T-helper 17 cell (primary cell): ENCODE measurements at places on chromosomes 13 and 19. TPM values are rescaled to one million over a fixed set of nuclear protein-coding genes. Genes with fewer than 3 reads are reported as not detected.
A peak's percentile ranks its signal among the peaks of the same experiment; 100 is the strongest.

DNA sequence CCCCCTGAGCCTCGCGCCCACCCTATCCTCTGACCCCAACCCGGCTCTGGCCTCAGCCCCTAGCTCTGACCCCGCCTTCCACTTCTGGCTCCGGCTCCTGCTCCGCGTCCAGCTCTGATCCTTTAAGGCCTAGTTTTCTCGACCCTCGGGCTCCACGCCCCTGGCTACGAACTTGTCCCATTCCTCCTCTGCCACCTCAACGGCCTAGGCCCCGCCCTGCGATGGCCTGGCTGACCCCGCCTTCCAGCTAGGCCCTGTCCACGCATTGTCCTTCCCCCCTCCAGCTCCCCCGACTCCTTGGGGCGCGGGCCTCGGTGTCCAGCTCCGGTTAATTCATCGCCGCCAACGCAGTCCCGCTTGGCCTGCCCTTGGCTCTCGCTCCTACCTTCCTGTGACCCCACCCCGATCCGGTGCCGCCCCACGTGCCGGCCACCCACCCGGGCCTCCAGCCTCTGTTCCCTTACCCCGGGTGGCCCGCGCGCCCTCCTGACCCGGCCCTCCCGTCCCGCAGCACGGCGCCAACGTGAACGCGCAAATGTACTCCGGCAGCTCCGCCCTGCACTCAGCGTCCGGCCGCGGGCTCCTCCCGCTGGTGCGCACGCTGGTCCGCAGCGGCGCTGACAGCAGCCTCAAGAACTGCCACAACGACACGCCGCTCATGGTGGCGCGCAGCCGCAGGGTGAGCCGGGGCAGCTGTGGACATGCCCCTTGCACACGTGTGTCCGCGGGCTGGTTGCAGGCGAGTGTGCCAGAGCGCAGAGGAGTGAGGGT lies 9.4 kb downstream of the BCL3 start:
- no peaks in the 10 kb centered on the region for H3K27me3 ChIP-seq
- DNase-seq, result no peak
- H3K4me1 ChIP-seq, result peaks cover 32% of the 10 kb centered on the region
- peaks cover 5% of the 10 kb centered on the region for H3K36me3 ChIP-seq
- H3K4me3 ChIP-seq, result peak overlapping the region; percentile 9

The PRR19 gene
- 0.50 TPM for total RNA-seq

GRCh38 chr19:33210266-33210940 lies 15.2 kb downstream of the SLC7A10 start:
- DNase-seq, result no peak
- no peaks in the 10 kb centered on the region for H3K4me1 ChIP-seq
- H3K36me3 ChIP-seq, result no peaks in the 10 kb centered on the region
- H3K27me3 ChIP-seq, result peaks cover 10% of the 10 kb centered on the region

- no peak for DNase-seq
- H3K4me1 ChIP-seq, result no peaks in the 10 kb centered on the region
- H3K27me3 ChIP-seq, result peaks cover 4% of the 10 kb centered on the region
- no peak overlapping the region for H3K27ac ChIP-seq
- H3K36me3 ChIP-seq, result no peaks in the 10 kb centered on the region
Observed at GRCh38 chr13:110531671-110532083, 29.8 kb downstream of the RAB20 start.

The COMP gene
- not detected for total RNA-seq

DNA sequence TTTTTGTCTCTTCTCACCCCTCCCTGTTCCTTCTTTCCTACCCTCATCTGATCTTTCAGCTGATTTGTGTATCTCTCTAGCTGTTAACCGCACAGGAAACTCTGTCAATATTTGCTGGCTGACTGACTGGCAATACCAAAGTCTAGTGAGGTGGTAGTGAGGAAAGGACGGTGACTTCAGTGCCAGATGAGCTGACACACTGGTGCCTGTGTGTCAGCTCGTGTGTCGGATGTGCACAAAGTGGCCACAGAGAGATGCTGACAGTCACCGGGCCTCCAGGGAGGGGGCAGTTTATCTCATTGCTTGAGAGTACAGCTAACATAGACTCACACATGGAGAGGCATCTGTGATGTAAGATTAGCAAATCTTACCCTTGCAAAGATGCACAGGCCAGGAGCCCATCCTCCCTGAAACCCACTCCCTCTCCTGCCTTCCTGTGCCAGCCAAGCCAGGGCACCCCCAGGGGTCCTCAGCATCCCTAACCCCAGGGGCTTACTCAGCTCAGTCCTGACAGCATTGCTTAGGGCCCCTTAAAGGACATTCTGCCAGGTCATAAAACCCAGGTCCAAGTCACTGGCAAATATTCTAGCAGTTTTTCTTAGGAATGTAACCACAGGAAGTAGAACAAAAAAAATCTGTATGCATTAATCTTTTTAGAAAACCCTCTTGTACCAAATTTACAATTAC lies 80.2 kb downstream of the SHISA2 start:
- DNase-seq, result no peak
- no peaks in the 10 kb centered on the region for H3K27me3 ChIP-seq
- peaks cover 37% of the 10 kb centered on the region for H3K4me1 ChIP-seq
- H3K36me3 ChIP-seq, result no peaks in the 10 kb centered on the region
- peak overlapping the region; percentile 87 for H3K27ac ChIP-seq

The CARD8 gene
- 164 TPM for total RNA-seq

DNA sequence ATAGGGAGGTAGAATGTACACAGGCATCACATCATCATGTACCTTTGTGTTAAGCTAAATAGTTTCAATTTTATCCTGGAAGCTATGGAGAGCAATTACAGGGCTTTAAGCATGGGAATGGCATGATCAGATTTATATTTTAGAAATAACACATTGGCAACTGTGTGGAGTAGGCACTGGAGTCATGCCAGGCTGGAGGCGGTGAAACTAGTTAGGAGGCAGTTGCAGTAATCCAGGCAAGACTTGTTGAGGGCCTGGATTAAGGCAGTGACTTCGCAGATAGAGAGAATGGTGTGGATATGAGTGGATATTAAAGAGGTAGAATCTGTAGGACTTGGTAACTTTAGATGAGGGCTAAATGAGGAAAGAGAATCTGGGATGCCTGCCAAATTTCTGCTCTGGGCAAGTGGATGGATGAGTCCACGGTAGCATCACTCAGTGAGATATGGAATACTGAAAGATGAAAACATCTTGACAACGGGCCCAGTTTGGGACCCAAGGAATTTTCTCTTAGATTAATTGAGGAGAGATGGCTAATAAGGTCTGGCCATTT lies 506.2 kb downstream of the FGF9 start:
- H3K36me3 ChIP-seq, result no peaks in the 10 kb centered on the region
- H3K4me3 ChIP-seq, result no peak overlapping the region
- no peak overlapping the region for H3K27ac ChIP-seq
- H3K4me1 ChIP-seq, result no peaks in the 10 kb centered on the region
- no peak for DNase-seq

GRCh38 chr13:45178349-45179162 lies 22.3 kb downstream of the KCTD4 start:
- H3K36me3 ChIP-seq, result peaks cover 7% of the 10 kb centered on the region
- H3K4me3 ChIP-seq, result no peak overlapping the region
- H3K27ac ChIP-seq, result no peak overlapping the region

DNA sequence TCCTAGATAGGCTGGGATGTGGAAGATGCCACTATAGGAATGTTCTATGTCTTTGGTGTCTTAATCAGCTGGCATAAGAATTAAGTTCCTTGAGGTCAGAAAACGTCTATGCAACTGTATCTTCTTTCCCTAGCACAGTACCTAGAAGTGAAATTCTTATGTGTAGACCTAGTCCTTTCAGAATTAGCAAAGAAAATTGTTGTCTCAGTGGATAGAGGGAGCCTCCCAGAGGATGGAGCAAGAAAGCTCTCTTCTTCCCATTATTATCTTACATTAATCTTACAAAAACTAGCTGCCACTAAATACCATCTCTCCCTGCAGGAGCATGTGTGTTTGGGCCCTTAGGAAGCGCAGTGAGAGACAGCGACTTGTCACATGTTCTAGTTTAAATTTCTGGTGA lies 11.6 kb downstream of the CLDN10 start:
- no peak for DNase-seq
- H3K27ac ChIP-seq, result no peak overlapping the region
- H3K27me3 ChIP-seq, result peaks cover 38% of the 10 kb centered on the region
- H3K4me1 ChIP-seq, result no peaks in the 10 kb centered on the region

DNA sequence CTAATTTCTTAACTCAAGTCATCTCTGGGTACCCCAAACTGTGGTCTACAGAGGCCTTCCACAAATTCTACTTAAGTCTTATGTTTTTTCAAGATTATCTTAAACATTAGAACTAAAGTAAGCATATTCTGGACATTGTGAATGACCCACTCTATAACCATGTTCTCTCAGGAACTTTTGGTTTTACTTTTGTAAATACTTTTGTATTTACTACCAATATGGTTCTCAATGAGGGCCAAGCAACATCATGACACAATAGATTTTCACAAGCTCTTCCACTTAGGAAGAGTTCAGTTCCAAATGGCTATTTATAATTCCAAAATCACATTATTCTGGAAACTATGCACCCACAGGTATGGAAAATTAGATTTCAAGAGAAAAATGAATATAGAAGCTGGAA lies 10.8 kb downstream of the DIAPH3 start:
- no peaks in the 10 kb centered on the region for H3K27me3 ChIP-seq
- H3K4me1 ChIP-seq, result peaks cover 5% of the 10 kb centered on the region
- peaks cover 5% of the 10 kb centered on the region for H3K36me3 ChIP-seq
- no peak overlapping the region for H3K4me3 ChIP-seq
- H3K27ac ChIP-seq, result no peak overlapping the region

- DNase-seq, result no peak
- H3K4me1 ChIP-seq, result peaks cover 7% of the 10 kb centered on the region
- H3K4me3 ChIP-seq, result no peak overlapping the region
- H3K36me3 ChIP-seq, result peaks cover 2% of the 10 kb centered on the region
Observed at GRCh38 chr13:27341616-27342015, 71.0 kb downstream of the RASL11A start.

The FGF22 gene
- total RNA-seq, result 0.65 TPM
